ENCODE measurements at places on chromosomes 11 and 22.

DNA sequence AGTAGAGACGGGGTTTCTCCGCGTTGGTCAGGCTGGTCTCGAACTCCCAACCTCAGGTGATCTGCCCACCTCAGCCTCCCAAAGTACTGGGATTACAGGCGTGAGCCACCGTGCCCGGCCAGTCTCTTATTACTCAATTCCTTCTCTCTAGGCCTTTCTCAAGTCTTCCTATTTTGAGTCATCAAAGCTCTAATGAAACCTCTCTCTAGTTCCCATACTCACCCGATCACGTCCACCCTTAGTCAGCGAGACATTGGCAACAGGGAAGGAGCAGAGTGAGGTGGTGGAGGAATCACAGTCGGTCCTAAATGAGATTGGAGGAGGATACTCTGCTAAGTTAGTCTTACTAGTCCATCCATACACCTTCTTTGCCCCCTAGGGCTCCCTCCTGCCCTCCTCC lies 5.0 kb downstream of the BSCL2 start:
- no peak for DNase-seq

GRCh38 chr11:77409046-77409445 lies 64.8 kb downstream of the PAK1 start:
- no peak for DNase-seq

DNA sequence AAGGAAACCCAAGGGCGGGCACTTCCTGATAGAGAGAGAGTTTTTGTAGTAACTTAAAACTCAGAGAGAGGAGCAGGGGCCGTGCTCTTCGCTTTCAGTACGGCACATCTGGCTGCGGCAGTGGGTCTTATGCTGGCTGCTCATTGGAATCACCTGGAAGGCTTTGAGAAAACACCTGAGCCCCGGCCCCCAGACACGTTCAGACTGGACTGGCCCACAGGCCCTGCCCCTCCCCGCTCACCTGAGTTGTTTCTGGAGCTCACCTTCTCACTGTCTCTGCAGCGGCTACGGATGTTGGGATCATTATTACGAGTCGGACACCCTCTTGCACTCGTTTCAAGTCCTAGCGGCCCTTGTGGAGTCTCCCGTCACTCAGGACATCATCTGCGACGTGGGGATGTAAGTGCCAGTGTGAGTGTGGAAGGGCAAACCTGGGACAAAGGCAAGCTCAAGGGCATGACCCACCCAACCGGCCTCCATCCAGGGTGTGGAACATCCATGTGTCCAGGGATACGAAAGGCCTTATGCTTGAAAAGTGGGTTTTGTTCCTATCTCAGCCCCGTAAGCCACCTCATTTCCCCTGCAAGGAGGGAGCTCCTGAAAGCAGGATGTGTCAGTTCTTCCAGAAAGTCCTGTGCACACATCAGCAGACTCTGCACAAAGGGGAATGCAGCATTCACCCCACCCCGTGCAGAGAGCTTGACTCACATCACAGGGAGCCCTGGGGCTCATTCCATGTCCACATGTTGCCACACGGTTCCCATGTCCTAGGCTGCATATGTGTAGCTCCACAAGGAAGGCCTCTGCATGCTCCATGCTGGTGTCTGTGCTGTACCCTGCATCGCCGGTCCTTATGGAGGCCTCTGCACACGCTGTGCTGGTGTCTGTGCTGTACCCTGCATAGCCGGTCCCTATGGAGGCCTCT lies 5.4 kb downstream of the NADSYN1 start:
- DNase-seq: no peak

DNA sequence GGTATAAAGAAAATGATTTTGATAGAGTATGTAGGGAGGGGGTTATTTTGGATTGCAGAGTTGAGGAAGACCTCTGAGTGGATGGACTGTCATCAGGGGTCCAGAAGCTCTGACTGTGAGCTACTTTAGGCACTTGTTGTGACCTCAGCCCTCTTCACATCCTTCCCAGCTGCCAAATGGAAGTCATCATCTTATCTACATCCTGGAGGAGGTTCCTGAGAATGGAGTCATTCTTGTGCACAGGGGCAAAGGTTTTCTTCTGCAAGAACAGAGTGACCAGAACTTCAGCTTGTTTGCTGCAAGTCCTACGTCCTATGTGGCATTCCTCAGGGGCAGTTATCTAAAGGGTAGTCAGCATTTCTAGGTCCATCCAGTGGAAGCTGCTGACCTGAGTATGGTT lies 393.8 kb downstream of the AASDHPPT start:
- no peak for DNase-seq

GRCh38 chr11:74819400-74819799 lies 70.8 kb downstream of the RNF169 start:
- DNase-seq: no peak

- DNase-seq: no peak
Measured at GRCh38 chr11:125433454-125434121, 62.5 kb downstream of the FEZ1 start.

DNA sequence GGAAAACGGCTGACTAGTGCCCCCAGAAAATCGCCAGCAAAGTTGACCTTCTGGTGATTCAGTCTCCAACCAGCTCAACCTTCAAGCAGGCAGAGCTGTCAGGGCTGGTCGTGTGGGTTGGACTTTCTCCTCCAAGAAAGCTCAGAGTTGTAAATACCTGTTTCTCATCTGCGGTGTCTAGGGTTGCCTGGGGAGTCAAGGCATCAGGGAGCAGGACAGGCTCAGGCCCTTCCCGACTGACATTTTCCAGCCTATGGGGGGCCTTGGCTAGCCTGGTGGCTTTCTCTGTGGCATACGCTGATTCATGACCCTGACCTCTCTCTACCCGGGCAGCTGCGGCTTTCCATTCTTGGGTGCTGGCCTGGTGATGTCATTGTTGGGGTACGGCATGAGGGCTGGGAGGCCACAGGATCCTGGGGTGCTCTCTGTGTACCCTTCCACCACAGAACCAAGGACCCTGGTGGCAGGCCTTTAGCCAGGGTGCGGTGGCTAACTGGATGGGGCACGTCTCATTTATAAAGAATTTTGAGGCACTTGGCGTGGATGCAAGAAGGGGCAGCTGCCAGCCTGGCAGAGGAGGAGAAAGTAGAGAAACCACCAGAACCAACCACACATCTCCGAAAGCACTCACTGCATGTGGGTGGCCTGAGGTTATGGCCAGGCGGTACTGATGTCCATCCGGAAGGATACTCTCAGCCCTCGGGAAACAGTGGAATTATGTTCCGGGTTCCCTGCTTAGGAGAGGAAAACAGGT lies 64.9 kb downstream of the BCR start:
- no peak for DNase-seq

DNA sequence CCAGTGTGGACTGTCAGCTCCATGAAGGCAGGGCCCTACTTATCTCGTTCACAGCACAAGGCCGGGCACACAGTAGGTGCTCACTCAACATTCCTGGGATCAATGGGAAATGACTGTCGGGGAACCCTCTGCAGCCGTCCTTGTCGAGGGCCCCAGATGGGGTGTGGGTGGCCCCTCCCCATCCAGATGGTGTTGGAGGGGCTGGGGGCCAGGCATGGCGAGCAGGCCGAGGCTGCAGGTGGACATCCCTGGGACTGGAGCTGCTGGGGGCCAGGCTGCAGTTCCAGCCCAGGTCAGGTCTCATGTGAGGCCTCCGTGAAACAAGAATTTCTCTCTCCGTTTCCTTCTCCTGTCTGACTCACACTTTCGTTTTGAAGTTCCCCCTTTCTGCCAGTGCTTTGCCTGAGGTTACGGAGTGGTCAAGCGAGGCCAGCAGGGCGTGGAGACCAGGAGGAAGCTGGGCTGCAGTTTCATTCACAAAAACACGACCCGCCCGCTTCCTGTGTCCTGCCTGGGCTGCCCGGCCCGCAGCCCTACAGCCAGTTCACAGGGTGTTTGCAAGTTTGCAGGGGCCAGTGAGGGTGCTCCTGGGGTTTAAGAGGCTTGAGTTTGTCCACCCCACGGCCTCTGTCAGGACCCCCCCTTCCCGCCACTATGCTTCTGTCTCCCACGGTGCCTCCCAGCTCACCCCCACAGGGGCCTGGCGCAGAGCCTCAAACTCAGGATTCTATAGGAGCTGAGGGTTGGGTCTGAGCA lies 4.5 kb downstream of the MYEOV start:
- peak; percentile 59 for DNase-seq

All from gastrocnemius medialis (tissue), 4 donors.